Esophagus mucosa (tissue), 1 donor: ENCODE measurements at places on chromosomes 7 and 10. TPM values are rescaled to one million over a fixed set of nuclear protein-coding genes. Genes with fewer than 3 reads are reported as not detected.

DNA sequence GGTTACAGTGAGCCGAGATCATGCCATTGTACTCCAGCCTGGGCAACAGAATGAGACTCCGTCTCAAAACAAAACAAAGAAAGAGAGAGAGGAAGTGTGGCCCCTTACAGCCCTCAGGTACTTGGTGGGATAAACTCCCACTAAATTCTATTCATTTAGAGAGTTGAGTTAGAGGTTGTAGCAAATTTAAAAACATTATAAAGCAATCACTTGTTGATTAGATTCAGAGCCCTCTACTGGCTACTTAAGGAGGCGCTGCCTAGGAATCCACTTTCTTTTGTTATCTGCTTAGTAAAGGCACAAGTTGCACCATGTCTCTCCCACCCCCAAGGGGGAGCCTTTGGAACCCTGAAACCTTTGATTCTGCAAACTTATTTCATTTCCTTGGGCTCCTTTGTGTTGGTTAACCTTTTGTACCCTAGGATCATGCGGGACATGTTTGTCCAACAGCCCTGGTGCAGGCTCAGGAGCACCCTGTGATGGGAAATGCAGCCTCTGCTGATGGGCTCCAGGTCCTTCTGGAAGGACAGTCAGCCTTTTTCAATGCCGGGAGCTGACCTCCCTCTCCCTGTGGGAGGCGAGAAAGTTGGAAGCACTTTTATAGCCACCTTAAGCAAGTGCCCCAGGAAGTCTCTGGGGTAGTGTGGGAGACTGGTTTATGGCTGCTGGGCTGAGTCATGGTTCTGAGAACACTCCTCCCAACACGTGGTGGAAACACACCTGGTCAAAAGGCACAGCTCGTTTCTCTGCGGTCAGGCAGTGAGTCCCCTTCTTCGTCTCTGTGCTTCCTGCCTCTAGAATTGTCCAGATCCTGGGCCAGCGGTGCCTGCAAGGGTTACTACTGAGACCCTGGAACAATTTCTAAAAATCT lies 2.3 kb downstream of the HKDC1 start:
- ATAC-seq, result peak; percentile 95

DNA sequence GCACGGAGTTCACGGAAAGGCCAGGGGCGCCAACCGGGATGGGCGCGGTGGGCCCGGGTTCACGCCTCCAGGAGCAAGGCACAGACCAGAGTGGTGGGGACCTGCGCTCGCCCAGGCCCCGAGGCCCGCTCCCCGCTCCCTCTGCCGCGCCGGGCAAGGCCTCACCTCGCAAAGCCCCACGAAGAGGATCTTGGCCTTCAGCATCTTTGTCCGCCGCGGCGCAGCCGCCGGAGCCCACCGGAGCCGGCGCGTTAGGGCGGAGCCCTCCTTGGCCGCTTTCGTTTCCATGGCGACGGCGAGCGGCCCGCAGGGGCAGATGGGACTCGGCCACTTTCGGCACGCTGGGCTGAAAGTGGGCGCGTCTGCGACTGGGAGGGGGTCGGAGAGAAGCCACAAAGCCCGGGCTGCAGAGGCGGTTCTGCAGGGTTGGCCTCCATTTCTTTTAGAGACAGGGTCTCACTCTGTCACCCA lies 944.4 kb upstream of the ZNF722 start:
- ATAC-seq, result no peak

DNA sequence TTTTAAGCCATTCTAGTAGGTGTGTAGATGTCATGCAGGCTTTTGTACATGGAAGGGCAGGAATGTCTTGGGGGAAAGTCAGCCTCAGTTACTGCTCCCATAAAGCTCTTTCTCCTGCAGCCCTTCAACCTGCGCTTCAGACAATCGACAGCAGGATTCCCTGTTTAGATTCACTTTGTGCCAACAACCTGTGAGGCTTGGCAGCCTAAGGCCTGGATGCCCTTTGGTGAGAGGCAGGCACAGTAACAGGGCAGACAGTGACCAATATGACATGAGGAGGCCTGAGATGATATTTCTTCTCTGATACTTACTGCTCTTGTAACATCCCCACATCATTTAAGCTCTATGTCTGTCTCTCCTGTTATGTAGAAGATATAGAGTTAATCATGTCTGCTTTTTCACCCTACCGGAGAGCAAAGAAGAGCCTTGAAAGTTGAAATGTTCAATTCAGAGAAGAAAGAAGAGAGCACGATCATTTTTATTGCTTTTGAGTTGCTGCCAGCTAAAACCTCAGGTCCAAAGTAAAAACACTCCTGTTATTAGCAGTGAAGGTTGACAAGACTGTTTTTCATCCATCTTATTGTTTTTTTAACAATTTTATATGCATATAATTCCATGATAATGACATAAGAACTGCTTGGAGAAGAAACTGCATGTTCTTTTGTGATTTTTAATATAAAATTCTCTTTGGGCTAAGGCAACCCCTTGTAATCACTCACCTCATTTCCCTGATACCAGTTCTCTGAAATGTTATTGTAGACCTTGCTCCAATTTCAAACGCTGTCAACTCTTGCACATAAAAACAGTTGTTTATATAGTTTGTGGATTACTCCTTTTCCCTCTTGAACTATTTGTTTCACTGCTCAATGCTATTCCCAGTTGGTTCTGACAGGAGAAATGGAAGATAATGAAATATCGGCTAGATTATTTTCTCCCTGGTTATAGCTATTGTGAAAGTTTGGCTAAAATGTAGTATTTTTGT lies 140.9 kb downstream of the GALNT17 start:
- ATAC-seq, result no peak

- ATAC-seq, result no peak
Observed at GRCh38 chr10:93746844-93747284, 10.9 kb upstream of the LGI1 start.

- ATAC-seq, result no peak
Observed at GRCh38 chr7:154795014-154795413, 207.9 kb downstream of the PAXIP1 start.

GRCh38 chr7:134903073-134903790 lies 83.1 kb upstream of the AGBL3 start:
- ATAC-seq, result no peak

DNA sequence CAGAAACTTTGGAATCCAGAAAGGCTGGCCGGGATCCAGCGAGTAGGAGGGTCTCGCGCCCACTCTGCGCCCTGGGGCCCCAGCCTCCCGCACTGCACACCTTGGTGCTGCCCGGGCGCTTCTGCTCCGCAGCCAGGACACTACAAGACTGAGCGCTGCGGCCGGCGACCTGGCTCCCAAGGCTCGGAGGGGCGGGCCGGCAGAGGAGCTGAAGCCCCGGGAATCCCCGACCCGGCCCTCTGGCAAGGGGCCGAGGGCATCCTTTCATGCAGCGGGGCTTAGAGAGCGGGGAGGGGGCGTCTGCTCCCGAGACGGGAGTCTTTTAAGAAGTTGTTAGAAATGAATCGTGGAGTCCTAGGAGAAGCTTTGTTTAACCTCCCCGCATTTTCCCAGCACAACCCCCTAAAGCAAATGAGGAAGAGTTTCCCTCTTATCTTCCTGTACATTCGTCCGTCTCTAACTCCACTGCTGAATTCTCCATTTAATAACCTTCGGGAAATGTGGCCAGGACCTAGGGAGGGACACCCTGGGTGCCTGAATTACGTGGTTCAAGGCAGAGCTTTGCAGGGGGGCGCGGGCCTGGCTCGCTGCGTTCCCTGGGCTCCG lies 1.1 kb downstream of the VWC2 start:
- peak; percentile 21 for ATAC-seq

DNA sequence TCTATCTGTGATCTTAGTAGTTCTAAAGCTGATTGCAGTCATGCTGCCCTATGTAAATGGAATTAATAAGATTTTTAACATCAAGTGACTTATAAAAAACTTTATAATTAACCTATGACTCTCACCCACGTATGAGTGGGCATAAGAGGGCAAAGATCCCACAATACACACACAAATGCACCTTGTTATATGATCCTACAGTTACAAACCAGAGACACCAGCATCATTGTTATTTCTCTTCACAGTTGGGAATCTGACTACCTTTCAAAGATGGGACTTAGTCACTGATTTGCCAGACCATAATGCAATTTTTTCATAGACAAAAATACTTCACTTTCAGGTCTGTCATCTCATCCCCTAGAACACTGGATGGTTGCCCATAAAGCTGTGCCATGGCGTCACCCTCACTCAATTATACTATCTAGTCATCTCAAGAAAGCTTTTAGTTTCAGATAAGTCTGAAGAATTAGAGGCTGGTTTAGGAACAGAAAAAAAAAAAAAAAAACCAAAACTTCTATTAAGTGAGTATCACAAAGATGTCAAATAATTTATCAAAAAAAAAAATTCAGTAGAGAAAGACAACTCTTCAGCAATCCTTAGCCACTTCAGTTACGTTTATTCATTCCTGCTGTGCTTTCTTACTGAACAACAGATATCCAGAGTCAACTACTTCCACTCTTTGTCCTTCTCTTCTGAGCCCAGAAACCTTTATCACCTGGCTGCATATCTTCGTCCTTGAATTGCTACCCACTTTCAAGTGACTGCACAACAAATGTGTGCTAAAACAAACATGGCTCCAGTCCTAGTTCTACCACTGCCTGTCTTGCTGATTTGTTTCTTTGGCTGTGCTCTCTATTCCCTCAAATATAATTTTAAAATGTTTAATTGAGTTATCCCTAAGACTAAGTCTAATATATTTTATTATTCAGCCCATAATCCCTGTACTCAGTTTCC lies 175.0 kb upstream of the CHRM2 start:
- no peak for ATAC-seq

- no peak for ATAC-seq
Observed at GRCh38 chr10:31612082-31612481, 293.1 kb downstream of the ZEB1 start.

DNA sequence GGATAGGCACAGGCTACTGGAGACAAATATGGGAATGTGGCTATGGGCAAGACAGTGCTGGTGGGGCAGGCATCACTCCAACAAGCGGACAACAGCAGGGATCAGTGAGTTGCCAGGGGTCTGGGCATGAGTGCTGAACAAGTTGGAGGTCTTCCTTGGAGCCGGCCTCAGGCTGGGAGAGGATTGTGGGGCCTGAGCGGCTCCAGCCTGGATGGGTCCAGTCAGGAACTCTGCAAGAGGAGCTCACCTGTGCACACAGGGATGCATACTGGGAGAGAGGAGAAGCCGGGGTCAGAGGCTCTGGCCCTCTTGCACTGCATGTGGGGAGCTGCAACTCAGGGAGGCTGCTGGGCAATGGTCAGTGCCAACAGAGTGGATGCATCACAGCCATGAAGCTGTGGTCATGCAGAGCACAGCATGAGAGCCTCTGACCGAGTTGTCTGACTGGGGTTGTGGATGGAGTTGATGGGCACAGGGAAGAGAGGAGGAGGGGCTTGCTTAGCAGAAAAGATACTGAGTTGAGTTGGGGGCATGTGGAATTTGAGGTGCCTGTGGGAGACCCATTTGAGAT lies 204.0 kb upstream of the ZNF32 start:
- ATAC-seq, result no peak

DNA sequence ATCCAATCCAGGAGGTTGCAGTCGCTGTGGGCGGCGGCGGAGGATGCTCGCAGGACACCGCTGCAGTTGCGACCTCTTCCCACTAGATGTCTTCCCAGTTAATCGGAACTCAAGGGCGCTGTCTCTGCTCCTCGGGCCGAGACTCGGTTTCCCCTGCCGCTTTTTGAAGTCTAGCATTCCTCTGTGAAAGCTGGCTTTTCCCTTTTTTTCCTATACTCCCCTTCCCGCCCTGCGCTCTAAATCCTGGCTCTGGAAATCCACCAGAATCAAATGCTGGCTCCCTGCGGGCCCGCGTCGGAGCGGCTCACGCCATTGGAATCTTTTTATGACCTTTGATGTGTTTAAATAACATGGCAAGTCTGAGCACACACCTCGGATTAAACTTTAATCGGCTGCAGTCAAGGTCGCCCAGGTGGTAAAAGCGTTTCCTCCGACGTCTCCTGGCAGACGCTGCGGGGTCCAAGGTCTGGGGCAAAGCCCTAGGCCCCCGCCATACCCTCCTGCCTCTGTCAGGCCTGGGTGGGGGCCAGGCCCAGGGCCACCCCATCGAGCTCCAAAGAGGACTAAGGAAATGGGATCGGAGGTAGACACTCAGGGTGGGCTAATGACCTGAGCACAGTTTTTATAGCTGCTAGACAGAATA lies 10.7 kb upstream of the HOXA13 start:
- peak; percentile 63 for ATAC-seq

GRCh38 chr10:43688348-43688892 lies 39.7 kb upstream of the ZNF32 start:
- ATAC-seq, result no peak

GRCh38 chr7:133688483-133689239 lies 435.8 kb downstream of the EXOC4 start:
- peak; percentile 82 for ATAC-seq

DNA sequence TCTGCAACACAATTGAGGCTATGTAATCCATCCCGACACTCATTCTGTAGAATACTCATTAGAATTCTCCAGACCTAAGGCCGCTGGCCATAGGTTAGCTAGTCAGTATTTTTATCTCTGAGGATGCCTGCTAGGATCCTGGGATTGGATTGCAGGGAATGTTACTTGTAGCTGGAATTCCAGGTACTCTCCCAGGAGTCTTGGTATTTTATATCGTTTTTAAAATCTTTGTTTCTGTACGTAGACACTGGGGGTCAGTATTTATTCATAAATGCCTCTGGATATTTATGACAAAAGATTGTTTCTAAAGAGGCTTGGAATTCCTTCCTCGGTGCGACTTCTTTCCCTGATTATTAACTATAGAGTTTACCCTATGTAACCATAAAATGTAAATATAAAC lies 40.1 kb downstream of the BPGM start:
- no peak for ATAC-seq

- ATAC-seq, result no peak
Observed at GRCh38 chr10:20975236-20975635, 78.1 kb upstream of the NEBL start.

GRCh38 chr10:33893506-33893905 lies 559.0 kb upstream of the NRP1 start:
- no peak for ATAC-seq

DNA sequence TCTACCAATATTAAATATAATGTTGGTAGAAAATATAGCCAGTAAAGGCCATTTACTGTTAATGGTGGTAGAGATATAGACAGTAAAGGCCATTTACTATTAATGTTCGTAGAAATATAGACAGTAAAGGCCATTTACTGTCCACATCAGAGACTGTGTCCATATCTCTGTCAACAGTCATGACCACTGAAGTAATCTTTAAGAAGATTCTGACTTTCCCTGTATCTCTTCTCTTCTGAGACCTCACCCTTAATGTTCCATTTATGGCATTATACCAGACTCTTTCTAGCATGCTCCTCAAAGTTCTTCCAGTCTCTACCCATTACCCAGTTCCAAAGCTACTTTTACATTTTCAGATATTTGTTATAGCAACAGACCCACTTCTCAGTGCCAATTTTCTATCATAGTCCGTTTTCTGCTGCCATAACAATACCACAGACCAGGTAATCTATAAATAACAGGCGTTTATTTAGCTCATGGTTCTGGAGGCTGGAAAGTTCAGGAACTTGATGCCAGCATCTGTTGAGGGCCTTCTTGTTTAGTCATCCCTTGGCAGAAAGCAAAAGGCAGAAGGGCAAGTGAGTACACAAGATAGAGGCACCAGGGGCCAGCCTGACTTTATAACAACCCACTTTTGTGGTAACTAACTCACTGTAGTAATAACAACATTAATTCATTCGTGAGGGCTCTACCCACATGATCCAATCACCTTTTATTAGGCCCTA lies 7.9 kb upstream of the NUDCD3 start:
- ATAC-seq, result no peak

The PRKAG2 gene
- total RNA-seq, result 9.5 TPM

The ABCA13 gene
- total RNA-seq, result 4.3 TPM

The CPEB3 gene
- total RNA-seq, result 5.1 TPM

The SCART1 gene
- 0.56 TPM for total RNA-seq

The EEPD1 gene
- 2.9 TPM for total RNA-seq

The ZNF25 gene
- 2.8 TPM for total RNA-seq

The GAD2 gene
- not detected for total RNA-seq

The TRDMT1 gene
- 3.2 TPM for total RNA-seq

The AKR1D1 gene
- total RNA-seq, result not detected

The CYP3A4 gene
- total RNA-seq, result 0.24 TPM

The PCDH15 gene
- not detected for total RNA-seq
